Activated T-cell treated with anti-CD3 and anti-CD28 coated beads for 48 hours (primary cell): ENCODE measurements at places on chromosomes 2 and 18.

GRCh38 chr18:21109936-21110712 is 1.5 kb downstream of the ROCK1 start:
- DNase-seq, result no peak

DNA sequence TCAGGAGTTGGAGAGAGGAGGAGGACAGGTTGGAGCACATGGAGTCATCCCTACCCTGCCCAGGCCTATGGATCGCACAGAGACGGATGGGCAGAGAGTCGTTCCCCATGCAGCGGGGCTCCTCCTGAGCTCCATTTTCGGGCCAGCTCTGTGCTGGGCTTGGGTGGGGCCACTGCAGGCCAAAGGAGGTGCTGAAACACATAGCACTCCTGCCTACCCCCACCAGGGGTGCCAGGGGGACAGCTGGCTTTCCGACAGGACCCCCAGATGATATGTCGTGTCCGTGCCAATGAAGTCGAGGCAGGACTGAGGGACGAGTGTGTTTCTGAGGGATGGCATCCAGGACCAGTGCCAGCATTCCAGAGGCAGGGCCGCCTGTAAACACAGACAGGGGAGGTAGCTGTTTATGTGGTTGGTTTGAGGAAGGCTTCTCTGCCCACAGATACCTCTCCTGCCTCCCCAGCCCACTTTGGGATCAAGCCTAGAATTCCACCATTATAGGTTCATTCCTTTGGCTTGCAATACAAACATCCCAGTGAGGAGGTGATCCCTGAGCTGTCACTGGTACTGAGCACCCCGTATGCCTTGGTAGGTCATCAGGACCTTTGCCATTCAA is 116.6 kb downstream of the GLI2 start:
- no peak for DNase-seq

- no peak for DNase-seq
These were observed 120.9 kb downstream of the RTP5 start for GRCh38 chr2:241990466-241990865.

DNA sequence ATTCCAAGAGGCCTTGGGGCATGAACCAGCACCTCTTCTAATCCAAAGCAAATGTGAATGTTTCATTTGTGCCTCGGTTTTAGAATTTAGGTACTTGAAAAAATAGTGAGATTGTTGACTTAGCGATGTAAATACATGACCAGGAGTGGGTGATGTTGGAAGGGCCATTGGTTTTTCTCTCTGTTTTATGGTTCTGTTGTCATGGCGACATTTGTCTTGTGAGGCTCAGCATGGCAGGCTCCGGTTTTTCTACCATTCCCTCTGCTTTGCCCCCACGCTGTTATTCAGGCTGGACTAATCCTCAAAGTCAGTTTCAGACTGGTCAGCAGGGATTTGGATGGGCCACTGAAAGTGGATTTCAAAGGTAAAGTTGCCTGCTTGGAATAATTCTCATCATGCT is 255.4 kb downstream of the ALPK2 start:
- DNase-seq, result no peak

GRCh38 chr2:73156539-73157124 is 43.9 kb upstream of the RAB11FIP5 start:
- DNase-seq, result peak; percentile 44

DNA sequence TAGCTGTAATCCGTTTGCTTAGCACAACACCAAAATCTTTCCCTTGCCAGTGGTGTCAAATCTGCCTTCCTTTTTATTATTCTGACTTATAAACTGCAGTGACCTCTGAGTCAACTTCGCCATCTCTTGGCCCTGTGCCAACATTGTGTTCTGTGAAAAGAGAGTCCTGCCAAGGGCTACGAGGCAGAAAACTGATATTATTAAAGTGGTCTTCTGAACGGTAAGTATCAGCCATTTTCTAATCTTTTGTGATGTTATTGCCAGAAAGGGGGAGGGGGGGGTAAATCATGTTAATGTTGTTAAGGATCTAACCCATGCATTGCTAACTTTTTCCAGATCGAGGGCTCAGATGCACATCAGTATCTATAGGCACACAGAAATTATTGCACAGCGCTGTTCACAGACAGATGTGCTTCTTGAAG is 121.5 kb upstream of the LTBP1 start:
- DNase-seq, result no peak

DNA sequence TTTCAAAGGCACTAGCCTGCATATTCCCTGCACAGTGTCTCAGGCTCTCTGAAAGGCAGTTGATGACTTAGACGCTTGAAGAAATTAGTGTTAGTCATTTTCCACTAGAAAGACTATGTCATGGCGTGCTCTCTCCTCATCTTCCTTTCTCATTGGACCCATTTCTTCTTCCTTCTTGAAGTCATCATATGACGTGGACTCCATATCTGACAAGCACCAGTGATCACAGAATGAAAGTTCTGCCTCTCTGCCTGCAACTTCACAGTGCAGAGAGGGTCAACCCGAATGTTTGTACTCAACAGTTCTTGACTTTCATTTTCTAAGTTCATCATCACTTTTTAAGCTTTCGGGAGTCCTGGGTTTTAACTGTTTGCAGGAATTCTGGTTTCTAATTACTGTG is 63.7 kb upstream of the CYRIA start:
- no peak for DNase-seq

DNA sequence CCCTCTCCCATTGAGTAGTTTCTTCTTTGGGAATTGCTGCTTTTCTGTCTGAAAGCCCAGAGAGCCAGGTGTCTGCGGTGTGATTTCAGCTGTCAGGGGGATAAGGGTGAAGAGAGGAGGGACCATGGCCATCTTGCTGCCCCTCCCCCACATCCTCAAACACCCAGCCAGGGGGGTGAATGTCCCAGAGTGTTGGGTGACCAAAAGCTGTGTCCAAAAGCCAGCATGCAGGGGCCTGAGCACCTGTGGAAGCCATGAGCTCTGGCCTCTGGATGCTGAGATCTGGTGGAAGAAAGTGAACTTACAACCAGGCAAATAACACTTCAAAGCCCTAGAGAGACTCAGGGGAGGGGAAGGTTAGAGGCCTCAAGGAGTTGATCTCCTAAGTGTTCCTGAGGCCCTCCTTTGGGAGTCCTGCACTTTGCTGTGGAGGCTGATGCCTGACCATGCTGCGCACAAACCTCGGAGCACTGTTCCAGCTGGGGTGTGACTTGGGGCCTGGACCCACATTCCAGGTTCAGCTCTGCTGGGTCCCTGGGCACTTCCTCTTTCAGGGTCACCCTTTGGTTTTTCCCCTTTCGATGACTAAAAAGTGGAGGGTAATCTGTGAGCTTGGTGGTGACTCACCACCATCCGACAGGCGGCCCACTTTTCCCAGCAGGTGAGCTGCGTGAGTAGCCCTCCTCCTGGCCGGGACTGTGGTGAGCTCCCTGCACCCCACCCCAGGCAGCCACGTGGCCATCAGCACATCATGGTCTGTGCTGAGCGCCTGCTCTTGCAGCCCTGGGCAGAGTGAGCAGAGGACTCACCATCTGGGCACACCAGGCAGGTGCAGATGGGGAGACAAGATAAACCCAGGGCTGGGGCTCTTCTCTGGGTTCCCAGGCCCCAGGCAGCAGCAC is 66.8 kb upstream of the FOSL2 start:
- peak; percentile 33 for DNase-seq

DNA sequence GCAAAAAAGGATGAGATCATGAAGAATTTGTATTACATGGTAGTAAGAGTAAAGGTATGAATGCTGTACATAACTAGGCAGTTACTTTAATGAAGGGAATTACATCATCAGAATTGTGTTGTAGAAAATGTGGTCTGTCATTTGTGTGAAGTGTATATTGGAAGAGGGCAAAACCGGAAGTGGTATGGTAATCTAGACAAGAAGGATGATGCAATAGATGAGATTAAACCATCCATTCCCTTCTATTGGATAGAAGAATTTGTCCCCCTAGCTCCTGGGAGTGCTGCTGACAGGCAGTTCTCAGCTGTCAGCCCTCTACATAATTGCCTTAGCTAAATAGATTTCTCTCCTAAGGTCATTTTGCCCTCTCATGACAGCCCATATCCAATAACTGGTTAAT is 55.9 kb upstream of the BARD1 start:
- DNase-seq, result no peak

- no peak for DNase-seq
These were observed 55.6 kb upstream of the ACMSD start for GRCh38 chr2:134782792-134783191.

DNA sequence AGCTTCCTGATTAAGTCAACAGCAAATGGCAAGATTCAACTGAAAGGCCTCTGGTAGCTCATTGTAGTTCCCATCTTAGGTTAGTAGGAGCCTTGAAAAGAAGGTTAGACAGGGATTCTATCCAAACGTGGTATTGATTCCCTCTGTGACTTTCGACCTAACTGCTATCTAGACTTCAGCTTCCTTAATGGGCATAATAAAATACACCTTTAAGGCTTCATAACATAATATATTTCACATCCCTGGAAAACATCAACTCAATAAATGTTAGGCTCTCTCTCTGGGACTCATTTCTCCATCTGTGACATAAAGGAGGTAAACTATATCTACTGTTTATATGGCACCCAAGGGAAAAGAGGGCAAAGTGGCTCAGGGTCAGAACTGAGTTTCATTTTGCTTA is 60.9 kb downstream of the STK39 start:
- DNase-seq, result no peak

- no peak for DNase-seq
These were observed 3.3 kb upstream of the C18orf32 start for GRCh38 chr18:49490246-49490762.

GRCh38 chr2:10826026-10826425 is 13.4 kb upstream of the PDIA6 start:
- DNase-seq, result no peak

- DNase-seq, result no peak
These were observed 3.8 kb downstream of the FN1 start for GRCh38 chr2:215431778-215432758.
